Urinary bladder (tissue), 4 donors: ENCODE measurements at places on chromosomes 5 and 9.

GRCh38 chr9:130128251-130128650 lies 44.0 kb upstream of the NCS1 start:
- DNase-seq, result no peak

- no peak for DNase-seq
Observed at GRCh38 chr9:128420060-128420650, 502 bp upstream of the CERCAM start.

DNA sequence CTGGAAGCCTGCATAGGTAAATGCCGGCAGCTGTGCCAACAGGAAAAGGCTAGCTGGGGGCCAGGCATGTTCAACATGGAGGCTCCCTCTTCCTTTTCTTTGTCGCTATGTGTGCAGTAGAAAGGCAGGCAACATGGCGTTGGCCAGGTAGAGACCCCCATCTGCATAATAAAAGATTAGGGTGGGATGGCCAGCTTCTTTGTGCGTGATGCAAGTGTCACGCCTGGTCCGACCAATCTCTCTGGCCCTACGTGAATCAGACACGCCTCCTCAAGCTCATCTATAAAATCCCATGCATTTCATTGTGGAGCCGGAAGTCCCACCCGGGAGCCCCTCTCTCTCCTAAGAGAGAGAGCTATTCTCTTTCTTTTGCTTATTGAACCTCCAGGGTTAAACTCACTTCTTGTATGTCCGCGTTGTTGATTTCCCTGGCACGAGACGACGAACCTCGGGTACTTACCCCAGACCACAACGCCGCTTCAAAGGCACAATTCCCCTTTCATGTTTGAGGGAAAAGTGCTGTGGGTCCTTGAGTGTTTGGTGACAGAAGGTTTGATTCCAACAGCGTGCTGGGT lies 25.0 kb upstream of the C5orf47 start:
- no peak for DNase-seq

DNA sequence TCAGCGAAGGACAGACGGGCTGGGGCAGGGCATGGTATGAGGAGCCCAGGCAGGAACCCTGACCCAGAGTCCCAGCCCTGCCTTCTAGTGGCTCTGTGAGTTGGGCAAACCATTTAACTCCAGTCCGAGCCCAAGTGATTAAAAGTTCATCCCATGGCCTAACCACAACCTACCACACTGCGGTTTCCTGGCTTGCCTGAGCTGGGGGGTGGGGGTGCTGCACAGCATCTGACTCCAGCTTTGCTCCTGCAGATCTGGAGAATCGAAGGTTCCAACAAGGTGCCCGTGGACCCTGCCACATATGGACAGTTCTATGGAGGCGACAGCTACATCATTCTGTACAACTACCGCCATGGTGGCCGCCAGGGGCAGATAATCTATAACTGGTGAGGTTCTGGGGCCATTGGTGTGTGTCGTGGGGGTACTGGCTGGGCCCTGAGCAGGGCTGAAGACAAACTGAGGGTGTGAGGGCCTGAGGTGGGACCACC lies 49.0 kb downstream of the STOM start:
- no peak for DNase-seq

DNA sequence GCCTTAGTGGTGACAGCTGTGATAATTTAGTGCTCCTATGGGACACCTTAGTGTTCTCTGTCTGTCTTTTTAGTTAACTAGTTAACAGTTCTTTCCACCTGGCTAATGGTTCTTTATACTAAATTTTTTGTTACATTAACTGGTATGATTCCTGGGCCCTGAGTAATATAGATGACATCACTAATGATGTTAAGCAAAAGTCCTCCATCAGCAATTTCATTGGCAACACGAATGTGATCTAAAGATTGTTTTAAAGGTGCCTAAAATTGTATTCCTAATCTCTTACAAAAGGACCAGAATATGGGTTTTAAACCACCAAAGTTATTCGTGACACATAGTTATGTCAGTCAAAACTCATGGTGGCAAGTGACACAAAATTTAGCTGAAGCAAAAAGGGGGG lies 235.3 kb downstream of the TENT4A start:
- no peak for DNase-seq

GRCh38 chr5:17426104-17426749 lies 71.8 kb upstream of the TAF11L2 start:
- no peak for DNase-seq

GRCh38 chr9:132773764-132774339 lies 103.6 kb downstream of the GTF3C4 start:
- DNase-seq, result no peak

- no peak for DNase-seq
Observed at GRCh38 chr5:135047347-135047695, 13.3 kb upstream of the PITX1 start.

- no peak for DNase-seq
Observed at GRCh38 chr5:110917161-110917875, 154.2 kb upstream of the TSLP start.

GRCh38 chr5:26833596-26833995 lies 204.8 kb downstream of the CDH9 start:
- DNase-seq, result no peak

DNA sequence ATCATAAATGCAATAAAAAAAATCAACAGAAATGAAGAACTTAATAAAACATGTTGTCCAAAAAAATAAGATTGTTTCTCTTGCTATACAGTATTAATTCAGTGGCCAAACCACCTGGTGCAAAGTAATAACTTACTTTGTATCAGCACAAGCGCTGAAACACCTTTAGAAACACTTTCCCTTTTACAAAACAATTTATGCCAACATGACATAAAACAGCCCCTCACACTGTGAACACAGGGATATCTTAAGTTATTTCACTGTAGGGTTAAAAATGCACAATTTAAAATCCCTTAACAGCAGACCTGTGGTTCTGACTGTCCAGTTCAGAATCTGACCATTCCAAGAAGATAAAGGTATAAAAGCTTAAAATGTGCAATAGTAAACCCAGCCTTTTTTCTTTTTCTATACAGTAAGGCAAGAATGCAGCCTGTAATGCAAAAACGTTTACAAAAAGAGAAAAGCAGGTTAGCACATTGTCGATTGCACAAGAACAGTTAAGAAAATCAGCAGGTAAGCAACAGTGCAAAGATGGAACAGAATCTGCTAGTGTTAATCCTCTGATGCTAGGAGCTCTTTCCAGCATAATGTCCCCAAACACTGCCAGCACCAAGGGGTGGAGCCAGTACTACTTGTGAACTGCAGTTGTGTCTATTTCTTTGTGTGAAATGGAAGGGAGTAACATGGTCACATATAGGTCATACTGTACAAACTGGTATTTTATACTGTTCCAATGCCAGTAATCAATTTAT lies 21.6 kb downstream of the RAB14 start:
- no peak for DNase-seq

- no peak for DNase-seq
Observed at GRCh38 chr9:135245482-135246247, 158.2 kb downstream of the OLFM1 start.

DNA sequence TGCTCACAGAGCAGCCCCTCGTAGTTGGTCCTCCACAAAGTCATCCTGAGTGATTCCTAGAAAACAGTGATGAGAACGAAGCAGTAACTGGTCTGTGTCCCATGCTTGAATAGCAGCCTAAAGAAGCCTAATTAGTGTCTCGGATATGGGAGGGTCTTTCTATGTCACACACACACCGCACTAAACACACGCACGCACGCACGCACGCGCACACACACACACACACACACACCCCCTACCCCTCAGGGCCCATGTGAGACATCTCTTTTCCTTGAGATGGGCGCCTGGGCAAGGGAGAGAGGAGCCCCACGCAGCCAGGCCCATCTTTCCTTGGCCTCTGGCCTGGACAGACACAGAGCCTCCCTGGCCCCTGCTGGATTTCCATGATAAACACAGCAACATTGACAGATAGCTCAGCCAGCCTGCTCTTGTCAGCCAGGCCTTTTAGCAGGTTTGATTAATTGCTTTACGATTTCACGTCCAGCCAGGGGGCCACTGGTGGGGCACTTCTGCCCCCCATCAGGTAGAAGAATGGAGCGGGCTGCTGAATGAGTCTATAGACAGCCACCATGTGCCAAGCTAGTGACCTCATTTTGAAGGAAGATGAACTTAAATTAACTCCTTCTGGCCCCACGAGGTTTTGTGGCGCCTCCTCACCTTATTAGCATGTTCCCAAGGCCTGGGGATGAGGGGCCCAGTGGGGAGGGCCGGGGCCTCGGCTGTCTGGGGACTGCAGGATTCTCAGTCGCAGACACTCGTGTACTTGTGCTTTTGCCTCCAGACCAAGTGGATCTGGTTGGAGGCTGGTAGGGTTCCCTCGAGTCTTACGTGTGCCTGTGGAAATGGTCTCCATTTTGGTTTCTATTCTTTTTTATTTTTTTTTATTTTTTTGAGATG lies 36.2 kb upstream of the PRDM12 start:
- DNase-seq, result no peak

- DNase-seq, result no peak
Observed at GRCh38 chr5:50763351-50763750, 96.9 kb downstream of the PARP8 start.

DNA sequence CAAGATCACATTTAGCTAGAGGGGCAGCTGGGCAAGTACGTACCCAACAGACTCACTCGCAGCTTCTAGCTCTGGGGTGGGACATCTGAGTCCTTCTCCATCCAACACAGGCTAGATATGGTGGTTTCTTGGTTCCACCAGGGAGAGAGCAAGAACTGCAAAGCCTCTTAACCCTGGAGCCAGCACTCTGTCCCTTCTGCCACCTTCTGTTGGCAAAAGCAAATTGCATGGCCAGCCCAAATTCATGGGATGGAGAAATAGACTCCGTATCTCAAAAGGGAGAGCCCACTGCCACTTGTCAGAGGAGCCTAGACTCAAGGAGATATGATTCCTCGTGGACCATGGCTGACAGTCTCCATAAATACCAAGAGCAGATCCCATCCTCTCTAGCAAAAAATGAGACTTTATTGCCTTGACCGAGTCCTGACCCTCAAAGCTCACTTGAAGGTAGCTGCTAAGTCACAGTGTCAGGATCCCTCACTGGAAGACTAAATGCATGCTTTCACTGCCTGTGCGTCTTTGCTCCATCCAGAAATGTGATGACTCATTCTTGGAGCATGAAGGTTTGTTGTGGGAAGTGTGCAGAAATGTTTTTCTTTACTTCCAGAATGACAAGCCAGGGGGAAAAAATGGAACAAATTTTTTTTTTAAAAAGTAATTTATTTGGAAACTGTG lies 28.8 kb upstream of the ROR2 start:
- no peak for DNase-seq

DNA sequence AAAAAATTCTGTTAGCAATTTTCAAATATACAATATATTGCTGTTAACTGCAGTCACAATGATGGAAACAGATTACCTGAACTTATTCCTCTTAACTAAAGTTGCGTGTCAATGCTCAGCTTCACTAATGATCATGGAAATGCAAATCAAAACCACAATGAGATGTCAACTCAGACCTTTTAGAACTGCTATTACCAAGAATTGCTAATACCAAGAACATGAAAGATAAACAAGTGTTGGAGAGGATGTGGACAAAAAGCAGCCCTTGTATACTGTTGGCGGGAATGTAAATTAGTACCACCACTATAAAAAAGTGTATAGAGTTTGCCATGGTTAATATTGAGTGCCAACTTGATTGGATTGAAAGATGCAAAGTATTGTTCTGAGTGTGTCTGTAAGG lies 1409.7 kb upstream of the CDH18 start:
- no peak for DNase-seq

- DNase-seq, result no peak
Observed at GRCh38 chr5:19616701-19617215, 371.2 kb downstream of the CDH18 start.

GRCh38 chr5:169870211-169870610 lies 110.1 kb downstream of the INSYN2B start:
- no peak for DNase-seq

DNA sequence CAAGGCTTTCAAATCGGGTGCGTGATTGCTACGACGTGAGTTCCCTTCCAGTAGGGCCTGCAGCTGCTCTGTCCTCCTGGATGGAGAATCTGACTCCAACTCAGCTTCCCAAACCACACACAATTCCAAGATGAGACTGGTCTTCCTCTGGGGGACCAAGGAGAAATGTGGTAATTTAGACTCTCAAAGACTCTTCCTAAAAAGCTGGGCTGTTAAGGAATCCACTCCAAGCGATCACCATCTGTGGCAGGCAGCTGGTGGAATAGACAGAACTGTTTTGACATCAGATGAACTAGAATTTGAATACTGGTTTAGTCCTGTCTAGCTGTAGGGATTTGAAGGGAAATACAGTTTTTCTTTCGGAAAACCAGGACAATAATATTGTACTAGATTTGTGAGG lies 130.7 kb upstream of the KLF4 start:
- DNase-seq, result no peak

- DNase-seq, result no peak
Observed at GRCh38 chr5:62308439-62308838, 2.4 kb downstream of the KIF2A start.

GRCh38 chr5:146632620-146633322 lies 116.8 kb upstream of the GPR151 start:
- no peak for DNase-seq

DNA sequence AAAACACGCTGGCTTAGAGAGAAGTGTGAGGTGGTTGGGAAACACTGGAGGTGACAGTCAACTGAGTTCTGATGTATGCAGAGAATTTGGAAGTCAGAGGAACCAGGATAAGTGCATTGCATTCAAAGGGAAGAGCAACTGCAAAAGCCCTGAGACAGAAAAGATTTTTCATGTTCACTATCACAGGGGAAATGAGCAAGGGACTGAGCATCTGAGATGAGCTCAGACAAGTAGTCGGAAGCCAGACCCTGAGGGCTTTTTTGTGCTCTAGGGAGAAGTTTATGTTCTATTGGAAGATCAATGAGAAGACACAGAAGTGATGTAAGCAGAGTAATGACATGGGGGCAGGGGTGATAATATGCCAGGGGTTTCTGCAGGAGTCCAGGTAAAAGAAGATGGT lies 97.5 kb downstream of the HTR4 start:
- DNase-seq, result no peak

DNA sequence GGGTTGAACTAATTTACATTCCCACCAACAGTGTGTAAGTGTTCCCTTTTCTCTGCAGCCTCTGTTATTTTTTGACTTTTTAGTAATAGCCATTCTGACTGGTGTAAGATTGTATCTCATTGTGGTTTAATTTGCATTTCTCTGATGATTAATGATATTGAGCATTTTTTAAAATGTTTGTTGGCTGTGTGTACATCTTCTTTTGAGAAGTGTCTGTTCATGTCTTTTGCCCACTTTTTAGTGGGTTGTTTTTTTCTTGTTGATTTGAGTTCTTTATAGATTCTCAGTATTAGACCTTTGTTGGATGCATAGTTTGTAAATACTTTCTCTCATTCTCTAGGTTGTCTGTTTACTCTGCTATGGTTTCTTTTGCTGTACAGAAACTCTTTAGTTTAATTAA lies 101.6 kb downstream of the NIPBL start:
- no peak for DNase-seq

GRCh38 chr5:136135536-136135935 lies 2.9 kb downstream of the SMAD5 start:
- DNase-seq, result no peak

GRCh38 chr5:147966829-147967228 lies 60.5 kb upstream of the C5orf46 start:
- no peak for DNase-seq
